ENCODE measurements at places on chromosomes 7 and 10. TPM values are rescaled to one million over a fixed set of nuclear protein-coding genes. Genes with fewer than 3 reads are reported as not detected.

- no peak for DNase-seq
Observed at GRCh38 chr7:99195867-99196266, 12.0 kb downstream of the KPNA7 start.

Gene ZNF680
- 5.8 TPM for total RNA-seq

DNA sequence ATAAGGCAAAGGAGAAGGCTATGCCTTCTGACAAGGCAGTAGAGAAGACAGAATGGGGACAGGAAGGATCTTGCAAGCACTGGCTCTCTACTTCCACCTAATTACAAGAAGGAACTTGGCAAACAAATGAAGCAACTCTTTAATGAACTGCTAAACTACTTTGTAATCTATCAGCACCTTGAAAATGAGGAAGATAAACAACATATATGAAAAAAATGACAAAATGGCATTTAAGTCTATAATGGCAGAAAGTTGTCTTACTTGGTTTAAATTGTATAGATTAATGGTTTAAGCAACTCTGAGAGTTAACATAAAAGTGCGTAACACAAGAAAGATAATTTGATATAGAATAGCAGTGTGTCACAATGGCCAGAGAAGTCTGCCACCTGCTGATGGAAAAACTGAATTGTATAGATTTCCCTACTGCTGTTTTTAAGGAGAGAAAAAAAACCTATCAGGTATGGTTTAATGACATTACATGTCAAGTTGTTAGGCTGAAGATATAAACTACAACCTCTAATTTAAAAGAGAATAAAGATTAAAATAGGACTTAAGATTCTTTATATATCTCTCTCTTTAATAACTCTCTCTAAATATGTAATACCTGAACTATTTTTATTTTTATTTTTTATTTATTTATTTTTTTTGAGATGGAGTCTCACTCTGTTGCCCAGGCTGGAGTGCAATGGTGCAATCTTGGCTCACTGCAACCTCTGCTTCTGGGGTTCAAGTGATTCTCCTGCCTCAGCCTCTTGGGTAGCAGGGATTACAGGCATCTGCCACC lies 11.8 kb downstream of the NT5C3A start:
- DNase-seq: peak; percentile 40

DNA sequence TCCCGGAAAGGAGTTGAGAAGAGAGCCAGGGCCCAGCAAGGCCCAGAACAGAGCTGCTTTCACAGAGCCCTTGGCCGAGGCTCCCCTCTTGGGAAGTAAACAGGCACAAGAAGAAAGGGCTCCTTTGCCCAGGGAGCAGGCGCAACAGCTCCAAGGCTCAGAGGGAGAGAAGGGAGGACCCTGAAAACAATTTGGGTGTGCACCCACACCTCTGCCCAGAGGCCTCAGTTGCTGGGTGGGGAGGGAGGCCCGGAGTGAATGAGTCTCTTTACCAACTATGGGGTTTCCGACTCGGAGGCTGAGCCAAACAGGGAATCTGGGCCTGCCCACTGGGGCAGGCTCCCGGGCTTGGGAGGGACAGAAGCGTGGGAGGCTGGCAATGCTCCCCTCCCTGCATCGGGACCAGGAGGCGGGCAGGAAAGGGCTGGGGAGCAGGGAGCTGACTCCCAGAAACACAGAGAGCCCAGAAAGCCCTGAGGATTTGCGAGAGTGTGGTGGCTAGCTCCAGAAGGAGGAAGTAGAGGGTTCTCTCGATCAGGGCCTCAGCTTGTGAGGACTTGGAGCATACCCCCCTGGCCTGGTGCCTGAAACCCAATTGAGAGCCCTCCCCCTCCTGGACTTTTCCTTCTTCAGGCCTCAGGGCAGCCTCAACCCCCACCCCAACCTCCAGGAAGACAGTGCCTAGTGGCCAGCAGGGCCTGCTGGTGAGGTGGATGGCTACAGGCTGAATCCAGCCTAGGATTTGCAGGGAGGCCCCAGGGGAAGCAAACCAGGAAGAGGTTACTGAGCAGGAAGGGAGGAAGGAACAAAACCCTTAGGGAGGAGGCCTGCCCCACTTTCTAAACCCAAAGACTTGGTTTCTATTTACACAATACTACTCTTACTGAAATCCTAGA lies 6.2 kb downstream of the C10orf105 start:
- DNase-seq: no peak

GRCh38 chr10:97006364-97006763 lies 174.3 kb downstream of the LCOR start:
- no peak for DNase-seq

DNA sequence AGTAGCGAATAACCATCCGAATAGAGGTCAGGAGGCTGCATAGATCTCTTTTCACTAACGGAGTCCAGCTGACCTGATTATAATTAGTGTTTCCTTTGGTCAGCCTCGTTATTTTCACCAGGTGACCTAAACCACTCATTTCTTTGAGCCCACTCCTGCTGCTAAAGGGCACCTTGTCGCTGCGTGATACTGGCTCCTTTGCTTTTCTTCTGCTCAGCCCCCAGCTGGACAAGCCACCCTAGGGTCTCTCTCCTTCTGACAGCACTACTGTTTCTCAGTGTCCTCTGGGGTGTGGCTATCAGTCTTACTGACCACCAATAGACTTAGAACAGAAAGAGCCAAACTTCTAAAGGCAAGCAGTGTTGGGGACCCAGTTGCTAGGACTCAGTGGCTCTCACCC lies 2.7 kb upstream of the IGFBP3 start:
- no peak for DNase-seq

Data from NCI-H460 (cell line).